ENCODE measurements at places on chromosomes 16 and 17.

- no peak for DNase-seq
These were observed 1.0 kb upstream of the KRT20 start for GRCh38 chr17:40886090-40886489.

GRCh38 chr17:5220074-5220473, 14.6 kb downstream of the SCIMP start:
- no peak for DNase-seq

GRCh38 chr17:83007504-83008185, 71.8 kb upstream of the METRNL start:
- no peak for DNase-seq

DNA sequence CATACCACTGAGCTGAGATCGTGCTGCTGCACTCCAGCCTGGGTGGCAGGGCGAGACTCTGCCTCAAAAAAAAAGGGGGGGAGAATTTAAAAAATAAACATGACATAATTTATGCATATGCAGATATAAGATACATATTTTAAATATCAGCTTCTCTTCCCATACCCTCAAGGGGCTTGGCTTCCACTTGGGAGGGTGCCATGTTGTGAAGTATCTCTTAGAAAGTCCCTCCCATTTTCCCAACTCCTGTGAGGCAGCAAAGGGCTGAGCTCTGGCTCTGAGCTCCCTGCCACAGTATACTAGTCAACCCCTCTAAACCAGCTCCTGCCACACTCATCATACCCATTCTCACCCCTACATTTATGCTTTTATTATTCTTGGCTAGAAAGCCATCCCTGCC, 39.4 kb downstream of the MYH11 start:
- DNase-seq = no peak

- DNase-seq = no peak
These were observed 150.2 kb upstream of the GSE1 start for GRCh38 chr16:85462714-85463611.

- DNase-seq = no peak
These were observed 15.9 kb downstream of the FAM83G start for GRCh38 chr17:18988546-18989173.

DNA sequence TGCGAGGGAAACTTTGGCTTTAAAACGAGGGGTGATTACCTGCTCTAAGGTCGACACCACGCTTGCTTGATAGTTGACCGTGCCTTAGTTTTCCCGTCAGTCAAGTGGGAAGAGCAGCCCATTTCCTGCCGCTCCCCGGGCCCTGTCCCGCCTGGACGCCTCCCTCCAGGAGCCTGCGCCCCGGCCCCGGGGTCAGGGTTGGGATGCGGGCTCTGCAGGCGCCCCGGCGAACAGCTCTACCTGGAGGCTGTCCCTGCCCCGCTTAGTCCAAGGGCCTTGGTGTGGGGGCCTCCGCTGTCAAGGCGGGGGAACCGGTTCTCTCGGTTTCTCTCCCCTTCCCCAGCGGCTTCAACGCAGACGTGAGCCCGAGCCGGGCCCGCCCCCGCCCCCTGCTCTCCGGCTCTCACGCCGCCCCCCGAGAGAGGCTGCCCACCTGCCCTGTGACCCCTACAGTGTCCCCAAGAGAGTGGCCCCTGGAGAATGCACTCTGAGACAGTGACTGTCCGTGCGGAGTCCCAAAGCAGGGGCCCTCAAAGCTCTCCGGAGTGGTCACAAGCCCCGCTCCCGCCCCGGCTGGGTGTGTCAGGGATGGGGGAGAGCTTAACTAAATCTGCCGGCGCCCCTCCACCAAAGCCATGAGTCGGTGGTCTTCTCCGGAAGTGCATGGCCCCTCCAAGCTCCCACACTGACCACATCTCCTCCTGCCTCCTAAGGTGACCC, 117.4 kb upstream of the SMURF2 start:
- DNase-seq = no peak

- DNase-seq = no peak
These were observed 6.9 kb downstream of the PHAF1 start for GRCh38 chr16:67116388-67117311.

DNA sequence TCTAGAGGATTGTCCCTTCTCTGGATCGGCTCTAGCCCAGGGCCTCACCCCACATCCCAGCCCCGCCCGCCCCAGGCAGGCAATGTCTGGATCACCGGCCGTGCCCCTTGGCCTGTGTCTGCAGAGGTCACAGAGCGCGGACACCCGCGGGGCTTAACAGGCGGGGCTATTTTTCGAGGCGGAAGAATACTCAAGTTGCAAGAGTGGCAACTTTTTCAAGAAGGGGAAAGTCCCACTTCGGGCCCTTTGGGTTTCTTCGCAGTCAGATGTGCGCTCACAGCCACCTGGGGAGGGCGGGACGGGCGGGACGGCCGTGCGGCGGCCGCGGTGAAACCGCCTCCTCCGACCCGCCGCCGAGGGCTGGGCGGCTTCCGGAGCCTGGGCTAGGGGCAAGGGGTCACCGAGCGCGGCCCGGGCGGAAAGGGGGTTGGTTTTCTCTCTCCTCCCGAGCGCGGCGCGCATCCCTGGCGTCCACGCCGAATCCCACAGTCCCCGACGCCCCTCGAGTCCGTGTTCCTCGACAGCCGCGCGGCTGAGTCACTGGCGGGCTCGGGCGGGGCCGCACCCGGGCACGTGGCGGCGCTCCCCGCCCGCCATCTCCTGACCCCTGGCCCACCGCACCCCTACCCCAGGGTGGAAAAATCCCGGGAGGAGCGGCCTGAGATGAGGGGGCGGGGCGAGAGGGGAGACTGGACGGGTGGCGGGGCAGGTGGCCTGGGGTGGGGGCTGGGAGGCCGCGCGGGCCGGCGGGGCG, 1.2 kb upstream of the PFN1 start:
- DNase-seq = no peak

- DNase-seq = no peak
These were observed 643 bp downstream of the HSDL1 start for GRCh38 chr16:84144209-84144858.

- no peak for DNase-seq
These were observed 2.3 kb downstream of the KSR1 start for GRCh38 chr17:27458524-27458908.

- no peak for DNase-seq
These were observed 69.6 kb upstream of the TEKT1 start for GRCh38 chr17:6901086-6901485.

DNA sequence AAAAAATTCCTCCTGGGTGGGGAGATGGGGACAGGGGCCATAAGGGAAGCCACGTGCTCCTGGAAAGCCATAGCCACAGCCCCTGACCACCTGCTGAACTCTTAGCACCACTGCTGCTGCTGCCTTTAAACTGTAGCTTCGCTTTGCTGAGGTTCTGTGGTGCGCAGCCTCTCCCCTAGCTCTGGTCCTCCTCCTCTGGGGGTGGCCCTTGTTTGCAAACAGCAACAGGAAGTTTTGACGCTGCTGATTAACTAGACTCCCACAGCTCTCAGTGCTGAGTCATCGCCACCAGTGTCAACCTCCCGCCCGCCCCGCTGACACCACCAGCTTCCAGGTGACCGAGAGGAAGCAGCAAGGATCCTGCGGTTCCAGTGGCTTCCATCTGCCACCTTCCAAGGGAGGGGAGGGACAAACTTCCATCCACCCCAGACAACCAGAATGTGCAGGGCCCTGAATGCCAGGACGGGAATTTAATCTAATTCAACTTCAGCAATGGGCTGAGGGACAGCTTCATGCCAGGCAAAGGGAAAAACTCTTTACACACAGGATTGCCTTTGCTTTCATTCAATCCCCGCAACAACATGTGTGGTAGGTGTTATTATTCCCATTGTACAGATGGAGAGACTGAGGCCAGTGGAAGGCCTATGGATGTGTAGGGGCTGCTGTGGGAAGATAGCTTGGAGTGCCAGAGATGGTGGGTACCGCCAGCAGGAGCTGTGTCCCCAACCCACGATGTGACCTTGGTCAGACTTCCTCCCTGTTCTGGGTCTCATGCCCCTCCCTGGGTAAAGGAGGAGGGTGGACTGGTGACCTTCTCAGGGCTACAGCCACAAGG, 8.1 kb upstream of the KIFC3 start:
- DNase-seq = no peak

GRCh38 chr16:73337373-73338296, 289.7 kb upstream of the ZFHX3 start:
- no peak for DNase-seq

- DNase-seq = no peak
These were observed 72.0 kb downstream of the PITPNC1 start for GRCh38 chr17:67449065-67449464.

All from fibroblast of skin of left quadriceps (primary cell).